ENCODE measurements at places on chromosomes 3 and 15.

DNA sequence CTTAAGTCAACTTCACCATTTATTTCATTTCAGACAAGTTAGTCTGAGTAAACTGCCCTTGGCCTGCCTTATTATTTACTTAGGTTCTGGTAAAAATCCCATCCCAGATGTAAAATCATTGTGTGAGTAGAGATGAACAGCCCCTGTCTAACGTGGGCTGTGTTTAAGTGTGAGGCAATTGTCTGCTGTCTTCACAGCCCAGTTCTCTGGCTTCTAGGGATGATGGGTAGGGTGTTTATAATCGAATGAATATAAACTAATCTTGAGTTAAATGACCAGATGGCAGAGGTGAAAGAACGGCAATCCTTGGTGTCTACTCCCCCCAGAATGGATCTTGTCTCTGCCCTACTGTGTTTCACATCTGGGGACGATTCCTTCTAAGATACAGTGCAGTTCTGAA is 20.8 kb downstream of the PPARG start:
- no peak for DNase-seq

- no peak for DNase-seq
Observed at GRCh38 chr3:174938102-174938501, 79.0 kb downstream of the NAALADL2 start.

DNA sequence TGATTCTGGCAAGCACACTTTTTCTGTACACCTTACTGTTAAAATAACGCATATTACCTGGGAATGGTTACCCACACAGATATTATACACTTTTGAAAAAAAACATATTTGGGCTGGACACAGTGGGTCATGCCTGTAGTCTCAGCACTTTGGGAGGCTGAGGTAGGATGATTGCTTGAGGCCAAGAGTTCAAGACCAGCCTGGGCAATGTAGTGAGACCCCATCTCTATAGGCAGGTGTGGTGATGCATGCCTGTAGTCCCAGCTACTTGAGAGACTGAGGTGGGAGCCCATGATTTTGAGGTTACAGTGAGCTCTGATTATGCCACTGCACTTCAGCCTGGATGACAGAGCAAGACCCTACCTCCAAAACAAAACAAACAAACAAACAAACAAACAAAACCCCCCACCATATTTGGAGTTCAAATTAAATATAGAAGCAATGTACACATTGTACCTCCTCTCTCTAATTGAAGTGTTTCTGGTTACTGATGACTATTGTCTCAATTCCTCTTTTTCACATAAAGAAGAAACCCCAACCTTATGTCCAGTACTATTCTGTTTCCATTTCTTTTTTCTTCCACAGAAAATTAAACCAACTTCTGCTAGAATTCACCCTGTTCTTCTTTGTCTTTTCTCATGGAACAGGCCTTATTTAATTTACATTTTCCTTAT is 152.6 kb upstream of the UMPS start:
- DNase-seq = no peak

- no peak for DNase-seq
Observed at GRCh38 chr15:91142106-91142744, 42.2 kb downstream of the SV2B start.

GRCh38 chr3:128767094-128767750 is 41.2 kb downstream of the RAB7A start:
- no peak for DNase-seq

DNA sequence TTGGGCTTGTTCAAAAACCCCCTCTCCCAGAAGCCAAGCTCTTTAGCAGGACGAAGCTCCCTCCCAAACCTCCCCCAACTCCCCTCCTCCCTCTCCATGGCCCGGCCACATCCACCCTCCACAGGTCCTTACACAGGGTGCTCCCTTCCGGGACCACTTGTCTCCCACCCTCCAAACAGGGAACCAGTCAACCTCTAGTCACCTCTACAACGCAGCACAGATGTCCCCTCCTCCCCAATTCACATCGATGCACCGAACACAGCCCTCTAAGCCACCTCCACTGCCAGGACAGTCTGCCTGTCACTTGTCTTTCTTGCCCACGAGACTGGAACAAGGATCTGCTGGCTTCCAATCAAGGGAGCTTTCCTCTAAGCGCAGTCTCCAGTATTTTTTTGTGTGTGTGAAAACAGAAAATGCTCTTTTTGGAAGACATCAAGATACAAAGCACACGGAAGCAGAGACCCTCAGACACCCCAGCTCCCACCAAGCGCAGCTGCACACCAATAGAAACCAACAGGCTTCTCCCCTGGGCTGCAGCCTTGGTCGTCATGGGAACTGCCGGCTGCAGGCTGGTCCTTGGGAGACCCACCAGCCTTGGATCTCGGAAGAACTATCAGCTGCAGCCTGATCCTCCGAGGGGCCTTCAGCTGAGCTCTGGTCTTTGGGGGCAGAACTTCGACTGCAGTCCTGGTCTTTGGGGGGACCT is 26.5 kb downstream of the IQSEC1 start:
- DNase-seq = no peak
